NCI-H510A treated with DMSO at 0.1 percent for 48 hours (cell line): ENCODE measurements at places on chromosomes 7 and 10.

DNA sequence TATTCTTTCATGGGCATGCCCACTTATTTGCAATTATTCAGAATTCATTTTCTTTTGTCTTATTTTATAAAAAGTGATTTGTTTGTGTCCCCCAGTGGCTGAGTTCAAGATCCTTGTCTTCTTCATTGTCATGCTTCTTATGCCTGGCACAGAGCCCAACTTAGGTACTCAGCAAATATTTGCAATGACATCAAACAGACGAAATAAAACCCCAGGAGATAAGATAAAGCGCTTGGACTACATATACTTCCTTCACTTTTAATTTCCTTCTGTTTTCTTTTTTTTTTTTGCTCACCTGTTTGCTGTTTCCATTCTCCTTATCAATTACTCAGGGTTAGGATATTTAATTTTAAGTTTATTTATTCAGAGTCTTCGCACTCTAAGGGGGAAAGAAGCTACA, 225.0 kb downstream of the SDHAF3 start:
- no peak for DNase-seq

GRCh38 chr10:70657041-70657440, 15.3 kb upstream of the ADAMTS14 start:
- no peak for DNase-seq

DNA sequence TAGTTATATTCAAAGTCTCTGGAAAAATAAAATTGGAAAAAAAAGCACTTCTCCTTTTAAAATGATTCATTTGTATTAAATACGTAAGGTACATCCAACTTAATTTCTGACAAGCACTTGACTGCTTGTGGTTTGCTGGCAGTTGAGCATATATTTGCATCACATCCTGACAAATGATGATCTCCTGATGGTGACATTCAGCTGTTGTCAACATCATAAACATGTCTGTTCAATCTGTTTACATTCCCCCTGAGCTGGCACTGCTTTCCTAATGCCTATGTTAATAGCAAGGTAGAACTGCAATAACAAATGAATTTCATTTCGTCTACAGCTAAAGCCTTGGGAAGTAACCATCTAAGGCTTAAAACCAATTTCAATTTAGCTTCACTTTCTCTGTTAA, 24.4 kb downstream of the TSPAN12 start:
- DNase-seq: peak; percentile 67

- no peak for DNase-seq
Observed at GRCh38 chr10:116667484-116667883, 46.7 kb downstream of the PNLIPRP2 start.
